ENCODE measurements at places on chromosomes 2 and 18. TPM values are rescaled to one million over a fixed set of nuclear protein-coding genes. Genes with fewer than 3 reads are reported as not detected.

CENPA gene
- total RNA-seq = not detected

HOXD13 gene
- not detected for total RNA-seq

CEP76 gene
- 2.3 TPM for total RNA-seq

RND3 gene
- total RNA-seq = 3.9 TPM

CDK15 gene
- total RNA-seq = 0.09 TPM

FBXO48 gene
- 0.46 TPM for total RNA-seq

UGT1A5 gene
- not detected for total RNA-seq

SGPP2 gene
- total RNA-seq = 1.6 TPM

SLC20A1 gene
- total RNA-seq = 10.6 TPM

HSPE1 gene
- 40.0 TPM for total RNA-seq

PAX3 gene
- not detected for total RNA-seq

CNDP1 gene
- 0.12 TPM for total RNA-seq

TMEM247 gene
- total RNA-seq = not detected

ST8SIA3 gene
- 3.9 TPM for total RNA-seq

DNAJC5G gene
- not detected for total RNA-seq

IL36B gene
- not detected for total RNA-seq

LCT gene
- total RNA-seq = 0.06 TPM

FZD7 gene
- 0.63 TPM for total RNA-seq

OSBPL6 gene
- 0.79 TPM for total RNA-seq

IHH gene
- total RNA-seq = not detected

THSD7B gene
- total RNA-seq = 0.09 TPM

SCYGR4 gene
- not detected for total RNA-seq

All from pancreas (tissue), 10 donors.